ENCODE measurements at places on chromosomes 7 and 10.

- no peak for DNase-seq
Measured at GRCh38 chr7:20508109-20508508, 107.4 kb upstream of the ABCB5 start.

DNA sequence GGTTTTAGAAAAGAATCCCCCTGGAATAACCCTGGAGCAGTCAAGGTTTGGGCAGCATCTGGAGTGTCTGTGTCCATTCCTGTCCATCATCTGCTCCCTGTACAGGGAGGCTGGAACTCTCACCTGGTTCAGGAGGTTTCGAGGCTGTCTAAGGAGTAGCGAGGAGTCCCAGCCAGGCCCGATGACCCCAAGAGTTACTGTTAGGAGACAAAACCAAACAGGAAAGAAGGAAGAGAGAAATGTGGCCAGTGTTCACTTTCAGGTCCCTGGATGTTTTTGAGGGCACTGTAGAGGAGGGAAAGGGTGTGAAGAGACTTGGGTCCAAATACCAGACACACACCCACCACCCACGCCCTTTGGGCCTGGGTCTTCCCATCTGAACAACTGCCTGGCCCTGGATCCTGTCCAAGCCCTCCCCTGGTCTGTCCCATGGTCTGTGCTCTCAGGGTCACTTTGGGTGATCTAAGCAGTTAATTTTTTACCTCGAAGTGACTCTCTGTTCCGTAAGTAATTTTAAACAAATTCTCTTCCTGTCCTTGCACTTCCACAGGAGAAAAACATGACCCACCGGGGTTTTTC is 117.1 kb downstream of the ZMIZ1 start:
- DNase-seq = no peak

DNA sequence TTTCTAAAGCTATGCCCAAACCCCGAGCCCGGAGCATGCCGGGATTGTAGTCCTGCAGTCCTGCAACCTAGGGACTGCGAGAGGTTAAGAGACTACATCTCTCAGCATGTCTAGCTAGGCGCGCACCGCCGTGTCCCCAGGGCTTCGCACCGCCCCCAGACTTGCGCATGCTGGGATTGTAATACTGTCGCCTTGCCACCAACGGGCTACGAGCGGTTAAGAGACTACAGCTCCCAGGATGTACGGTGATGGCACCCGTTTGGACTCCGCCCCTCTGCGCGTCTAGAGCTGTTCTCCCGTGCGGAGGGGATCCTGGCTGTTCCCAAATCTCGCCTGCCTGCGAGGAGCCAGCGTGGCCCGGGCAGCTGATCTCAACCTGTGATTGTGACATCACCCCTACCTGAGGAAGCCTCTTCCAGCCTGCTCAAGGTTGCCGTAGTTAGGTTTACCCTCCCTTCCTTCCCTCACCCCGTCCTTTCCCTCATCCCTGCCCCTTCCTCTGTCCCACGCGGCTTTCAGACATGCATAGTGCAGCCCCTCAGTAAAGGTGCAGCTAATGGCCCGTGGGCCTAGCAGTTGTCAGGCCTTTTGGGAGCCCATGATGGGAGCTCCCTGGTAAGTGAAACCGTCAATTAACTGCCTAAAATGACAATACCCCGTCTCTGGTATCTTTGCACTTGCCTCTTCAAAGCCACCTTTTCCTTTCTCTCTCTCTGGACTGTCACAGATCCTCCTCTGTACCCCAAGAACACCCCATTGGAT is 6.3 kb upstream of the ZNF736 start:
- peak; percentile 84 for DNase-seq

GRCh38 chr7:82745820-82746219 is 302.2 kb upstream of the CACNA2D1 start:
- no peak for DNase-seq

- DNase-seq = peak; percentile 51
Measured at GRCh38 chr10:96740579-96741281, 20.4 kb upstream of the PIK3AP1 start.

DNA sequence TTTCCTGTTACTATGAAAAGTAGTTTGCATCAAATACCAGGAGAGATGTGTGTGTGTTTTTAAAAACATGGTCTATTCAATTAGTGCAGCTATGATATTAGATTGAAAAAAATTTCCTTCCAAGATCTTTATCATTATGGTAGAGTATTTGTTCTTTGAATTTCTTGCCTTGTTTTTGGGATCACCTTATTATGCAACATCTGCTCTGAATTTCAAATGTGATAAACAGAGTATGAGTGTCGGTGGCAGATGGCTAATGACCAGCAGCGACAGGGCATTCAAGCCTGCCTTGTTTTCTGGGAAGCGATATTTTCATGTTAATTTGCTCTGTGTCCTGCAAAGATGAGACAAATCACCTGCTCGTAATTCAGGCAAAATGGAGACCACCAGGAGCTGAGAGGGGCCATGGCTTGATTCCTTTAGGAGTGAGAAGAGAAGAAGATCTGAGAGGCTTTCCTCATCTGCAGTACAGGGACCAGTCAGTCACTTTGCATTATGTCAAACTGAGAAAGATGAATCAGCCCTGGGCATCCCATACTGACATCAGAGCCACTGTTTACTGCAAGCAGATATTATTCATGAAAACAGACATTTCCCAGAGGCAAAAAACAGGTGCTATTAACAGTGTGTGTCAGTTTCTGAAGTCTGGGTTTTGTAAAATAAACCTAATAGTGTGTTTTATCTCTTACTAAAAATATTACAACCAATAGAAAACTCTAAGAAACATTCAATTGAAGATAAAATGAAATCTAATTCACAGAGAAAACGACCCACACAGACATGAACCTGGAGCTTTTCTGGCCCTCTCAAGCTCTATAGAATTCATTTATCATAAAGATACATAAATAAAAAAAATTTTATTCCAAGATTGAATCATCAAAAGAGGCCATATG is 67.6 kb downstream of the CDK6 start:
- DNase-seq = no peak

- no peak for DNase-seq
Measured at GRCh38 chr7:30584965-30585364, 9.7 kb upstream of the GARS1 start.

GRCh38 chr10:44013981-44014380 is 365.3 kb upstream of the ZNF32 start:
- DNase-seq = no peak

GRCh38 chr7:76282344-76283253 is 19.9 kb upstream of the HSPB1 start:
- DNase-seq = no peak

GRCh38 chr10:111872591-111872990 is 311.0 kb downstream of the GPAM start:
- DNase-seq = no peak

DNA sequence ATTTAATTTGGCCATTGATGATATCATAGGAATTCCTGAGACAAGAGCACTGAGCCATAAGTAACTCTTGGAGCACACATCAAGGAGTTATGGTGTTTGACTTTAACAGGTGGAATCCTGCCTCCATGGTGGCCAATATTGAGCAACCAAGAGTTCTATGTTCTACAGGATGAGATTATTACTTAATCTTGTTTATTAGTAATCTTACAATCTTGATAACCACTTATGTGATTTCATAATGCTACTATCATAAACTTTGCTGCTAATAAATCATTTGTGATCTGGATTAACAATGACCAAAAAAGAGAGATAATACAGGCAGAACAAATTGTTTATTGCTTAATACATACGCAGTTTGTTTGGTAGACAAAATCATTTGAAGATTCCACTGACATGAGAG is 27.5 kb upstream of the PDK4 start:
- DNase-seq = no peak

- no peak for DNase-seq
Measured at GRCh38 chr7:156147756-156148504, 335.7 kb upstream of the SHH start.

DNA sequence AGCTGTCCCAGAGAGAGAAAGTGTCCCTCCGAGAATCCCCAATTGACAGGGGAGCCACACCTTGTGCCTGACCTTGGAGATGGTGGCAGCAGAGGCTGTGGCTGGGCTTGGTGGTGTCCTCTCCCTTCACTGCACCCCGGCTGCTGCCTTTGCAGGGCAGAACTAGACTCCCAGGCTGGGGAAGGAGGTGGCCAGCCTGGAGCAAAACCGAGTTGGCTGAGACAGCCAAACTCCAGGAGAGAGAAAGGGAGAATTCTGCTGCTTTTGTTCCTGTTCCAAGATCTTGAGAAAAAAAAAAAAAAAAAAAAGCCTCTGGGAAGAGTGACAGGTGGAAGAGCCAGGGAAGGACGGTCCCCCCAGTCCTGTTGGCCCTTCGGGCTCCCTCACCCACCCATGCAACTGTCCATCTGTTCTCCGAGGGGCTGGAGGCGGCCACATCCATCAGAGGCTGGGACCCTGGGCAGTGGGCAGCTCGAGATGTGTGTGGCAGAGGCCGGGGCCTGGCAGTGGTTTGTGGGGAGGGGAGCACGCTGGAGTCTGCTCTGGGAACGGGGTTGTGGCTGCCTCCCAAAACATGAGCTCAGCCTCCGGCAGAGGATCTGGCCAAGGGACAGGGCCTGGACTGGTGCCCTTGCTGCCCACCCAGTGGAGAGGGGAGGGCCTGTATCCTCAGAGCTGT is 35.5 kb downstream of the CLIP2 start:
- no peak for DNase-seq

GRCh38 chr7:70506434-70506833 is 625.5 kb upstream of the GALNT17 start:
- DNase-seq = no peak

Data from germinal center (tissue), 1 donor.